T-helper 22 cell (primary cell): ENCODE measurements at places on chromosomes 4 and X.

- no peak for DNase-seq
Observed at GRCh38 chr4:176377780-176378179, 58.0 kb downstream of the SPCS3 start.

DNA sequence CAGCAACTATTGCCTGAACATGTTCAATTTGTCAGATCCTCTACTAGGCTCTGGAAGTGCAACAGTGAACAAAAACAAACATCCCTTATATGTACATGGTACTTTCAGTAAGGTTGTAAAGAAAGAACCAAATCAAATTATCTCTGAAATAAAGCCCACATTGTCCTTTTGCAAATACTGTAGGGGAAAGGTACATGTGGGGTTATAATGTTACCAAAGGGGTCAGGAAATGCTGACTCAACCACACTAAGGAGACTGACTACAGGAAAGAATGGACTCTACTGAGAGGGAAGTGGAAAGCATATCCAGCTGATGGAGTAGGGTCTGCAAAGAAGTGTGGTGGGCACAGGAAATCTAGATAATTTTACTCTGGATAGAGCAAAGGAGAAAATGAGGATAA lies 61.5 kb downstream of the PCDH18 start:
- DNase-seq: no peak

- DNase-seq: no peak
Observed at GRCh38 chr4:159451006-159451405, 348.1 kb downstream of the RAPGEF2 start.

DNA sequence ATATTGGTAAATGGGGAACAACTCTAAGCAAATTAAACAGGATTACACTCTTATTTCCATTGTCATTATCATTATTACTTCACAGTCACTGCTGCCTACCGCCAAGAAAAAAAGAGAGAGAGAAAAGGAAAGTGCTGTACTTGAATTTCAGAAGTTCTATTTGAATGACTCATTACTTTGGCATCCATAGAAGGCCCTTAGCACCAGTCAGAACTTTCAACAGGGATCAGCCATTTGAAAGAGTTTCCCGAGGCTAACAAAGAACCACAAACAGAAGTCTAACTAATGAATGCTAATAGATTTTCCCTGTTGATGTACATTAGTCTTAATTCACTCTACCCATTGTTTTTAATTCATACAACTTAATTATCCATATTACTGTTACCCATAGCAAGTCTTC lies 116.3 kb downstream of the SHROOM4 start:
- no peak for DNase-seq

- no peak for DNase-seq
Observed at GRCh38 chr4:15336410-15337167, 91.2 kb upstream of the C1QTNF7 start.

GRCh38 chrX:154123241-154124219 lies 20.5 kb upstream of the OPN1LW start:
- DNase-seq: peak; percentile 24

GRCh38 chr4:53015681-53016080 lies 153.6 kb downstream of the RASL11B start:
- DNase-seq: no peak

DNA sequence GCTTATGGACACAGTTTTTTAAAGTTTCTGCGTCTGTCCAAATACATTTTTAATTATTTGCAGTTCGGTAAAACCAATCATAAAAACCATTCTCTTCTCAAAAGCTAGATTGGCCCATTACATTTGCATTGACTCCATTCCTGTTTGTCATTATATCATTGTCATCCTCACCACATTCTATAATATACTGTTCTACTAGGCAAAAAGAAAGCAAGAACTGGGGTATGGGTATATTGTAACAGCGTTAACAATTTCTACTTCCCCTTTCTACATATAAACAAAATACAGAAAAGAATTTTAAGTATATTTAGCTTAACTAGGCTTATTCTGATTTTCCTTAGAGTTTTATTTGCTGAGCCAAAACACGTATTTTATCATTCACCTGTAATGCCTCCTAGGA lies 91.8 kb downstream of the RAP1GDS1 start:
- DNase-seq: no peak

DNA sequence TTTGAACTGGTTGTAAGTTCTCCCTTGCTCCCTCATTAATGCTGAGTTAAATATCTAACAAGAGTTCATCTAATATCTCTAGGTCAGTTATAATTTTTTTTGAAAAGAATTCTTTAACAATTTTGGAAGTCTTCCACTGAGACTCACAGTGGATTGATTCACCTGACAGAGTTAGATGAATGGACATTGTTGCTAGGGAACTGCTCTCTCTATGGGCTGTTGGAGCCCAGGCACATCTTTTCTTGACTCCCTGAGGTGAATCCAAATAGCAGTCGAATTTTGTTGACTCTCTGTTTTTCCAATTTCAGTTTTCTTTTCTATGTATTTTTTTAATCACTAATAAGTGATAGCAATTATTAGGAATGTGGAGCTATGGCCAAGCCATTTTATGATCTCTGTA lies 996.1 kb upstream of the PABPC4L start:
- DNase-seq: no peak

- DNase-seq: no peak
Observed at GRCh38 chrX:2502668-2503519, 2.1 kb upstream of the DHRSX start.

DNA sequence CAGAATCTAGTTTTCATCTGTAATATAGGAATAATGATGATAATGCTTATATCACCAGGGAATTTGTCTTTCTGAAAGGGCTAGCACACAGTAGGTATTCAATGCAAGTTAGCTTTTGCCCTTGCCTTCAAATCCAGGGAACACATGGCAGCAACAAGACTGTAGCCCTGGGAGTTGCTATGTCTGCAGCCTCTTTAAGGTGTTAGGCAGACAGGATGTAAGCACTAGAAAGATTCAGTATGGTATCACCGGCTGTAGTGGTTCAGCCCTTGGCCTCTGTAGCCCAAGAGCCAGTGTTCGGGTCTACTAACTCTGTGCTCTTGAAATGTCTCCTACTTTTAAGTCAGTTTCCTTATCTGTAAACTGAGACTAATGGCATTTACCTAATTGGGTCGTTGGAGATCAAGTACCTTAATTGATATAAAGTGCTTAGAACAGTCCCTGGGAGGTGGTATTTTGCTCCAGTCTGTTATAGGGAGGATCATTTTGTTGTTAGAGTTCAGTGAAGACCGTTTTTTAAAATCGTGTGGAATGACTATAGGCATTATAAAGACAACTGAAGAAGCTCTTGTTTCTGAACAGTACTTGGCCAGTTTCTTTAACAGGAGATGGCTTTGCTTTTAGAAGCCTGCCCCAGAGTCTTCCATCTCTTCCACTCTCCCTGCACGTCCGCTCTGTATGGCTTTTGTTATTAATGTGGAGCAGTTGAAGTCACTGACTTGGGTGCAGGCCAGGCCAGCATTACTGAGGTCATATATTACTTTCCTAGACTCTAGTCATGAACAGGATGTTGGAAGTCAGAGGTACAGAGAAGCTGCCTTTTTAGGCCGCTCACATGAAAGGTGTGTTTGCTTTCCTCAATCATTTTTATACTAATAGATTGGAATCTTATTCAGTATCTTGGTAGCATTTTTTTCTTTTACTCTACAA lies 44.8 kb downstream of the GAB1 start:
- no peak for DNase-seq

DNA sequence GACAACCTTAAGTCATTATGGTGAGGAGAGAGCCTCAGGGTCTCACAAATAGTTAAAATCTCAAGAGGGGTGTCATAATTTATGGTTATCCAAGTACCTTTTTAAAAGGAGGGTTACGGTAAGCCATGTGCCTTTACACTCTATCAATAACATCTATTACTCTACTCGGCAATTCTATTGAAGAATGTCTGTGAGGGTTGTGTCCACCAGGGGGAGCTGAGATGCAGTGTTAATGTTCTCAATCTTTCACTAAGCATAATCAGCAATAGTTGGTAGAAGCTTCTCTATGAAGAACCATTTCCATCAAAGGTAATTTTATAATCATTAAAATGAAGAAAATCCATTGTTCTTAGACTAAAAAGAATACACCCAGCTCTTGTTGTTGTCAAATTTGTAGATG lies 457.4 kb downstream of the CENPC start:
- no peak for DNase-seq
